ENCODE measurements at places on chromosomes 1 and 21.

GRCh38 chr1:210662291-210663050, 333.8 kb downstream of the HHAT start:
- no peak for DNase-seq

DNA sequence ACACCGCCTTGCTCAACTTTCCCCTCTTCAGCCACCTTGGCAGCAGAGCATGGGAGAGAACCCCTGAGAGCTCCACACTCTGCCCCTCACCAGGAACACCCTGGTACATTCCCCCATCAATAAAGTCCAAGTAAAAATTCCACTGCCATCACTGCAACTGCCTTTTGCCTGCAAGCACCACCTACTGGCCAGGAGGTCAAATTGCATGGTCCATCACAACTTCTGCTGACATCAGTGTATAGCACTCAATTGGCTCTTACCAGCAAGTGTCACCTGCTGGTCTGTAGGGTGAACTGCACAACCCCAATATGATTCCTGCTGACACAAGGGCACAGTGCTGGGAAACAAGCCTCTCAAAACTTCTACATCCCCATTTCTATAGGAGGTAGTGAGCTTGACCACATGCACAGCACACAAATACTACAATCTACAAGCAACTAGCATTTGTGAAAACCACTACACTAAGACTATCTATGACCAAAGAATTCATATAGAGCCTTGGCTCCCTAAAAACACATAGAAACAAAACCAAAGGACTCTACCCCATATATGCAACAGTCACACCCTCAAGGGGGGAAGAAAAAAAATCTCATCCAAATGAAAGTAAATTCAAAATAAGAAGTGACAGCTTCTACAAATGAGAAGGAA, 69.2 kb downstream of the FASLG start:
- no peak for DNase-seq

DNA sequence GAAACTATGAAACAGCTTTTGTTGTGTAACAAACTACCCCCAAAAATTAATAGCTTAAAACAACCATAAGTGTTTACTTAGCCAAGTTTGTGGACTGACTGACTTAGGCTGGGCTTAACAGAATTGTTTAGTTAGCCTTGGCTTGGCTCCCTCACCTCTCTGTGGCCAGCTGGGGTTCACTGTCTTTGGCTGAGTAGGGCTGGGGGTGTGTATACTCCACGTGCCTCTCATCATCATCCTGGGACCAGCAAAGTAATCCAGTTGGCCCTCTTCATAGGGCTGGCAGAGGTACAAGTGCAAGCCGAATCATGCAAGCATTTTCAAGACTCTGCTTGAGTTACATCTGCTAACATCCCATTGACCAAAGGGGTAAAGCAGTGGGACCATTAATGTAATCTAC, 252.3 kb downstream of the BRINP2 start:
- DNase-seq = no peak

DNA sequence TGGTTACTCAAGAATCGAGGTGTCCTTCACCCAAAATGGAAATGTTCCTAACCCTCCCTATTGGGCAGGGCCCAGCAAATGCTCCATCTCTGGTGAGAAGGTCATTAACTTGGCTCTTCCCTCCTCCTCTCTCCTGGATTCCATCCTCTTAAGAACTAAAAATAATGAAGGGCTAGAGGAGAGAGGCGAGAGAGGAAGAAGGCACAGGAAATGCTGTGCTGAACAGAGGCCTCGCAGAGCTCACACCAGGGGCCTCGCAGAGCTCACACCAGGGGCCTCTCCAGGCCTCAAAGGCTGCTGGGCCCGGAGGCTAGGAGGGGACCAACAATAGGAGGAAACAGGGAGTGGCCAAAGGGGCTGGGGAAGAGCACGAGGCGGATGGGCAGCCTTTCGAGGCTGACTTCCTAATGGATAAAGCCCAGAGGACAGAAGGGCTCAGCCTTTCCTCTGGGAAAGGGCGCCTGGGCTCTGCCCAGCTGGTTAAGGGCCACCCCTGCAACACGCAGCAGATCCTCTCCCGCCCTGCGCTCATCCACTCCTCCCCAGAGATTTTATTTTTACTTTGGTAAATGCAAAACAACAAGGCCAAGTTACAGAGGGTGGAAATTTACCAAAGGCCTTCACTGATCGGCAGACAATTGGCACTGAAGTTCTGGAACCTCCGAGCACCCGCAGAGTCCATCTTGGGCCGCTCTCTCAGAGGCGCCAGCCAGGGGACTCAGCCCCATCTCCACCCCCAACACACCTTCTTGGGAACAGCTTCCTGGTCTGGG, 78.5 kb downstream of the ITPKB start:
- DNase-seq = no peak

DNA sequence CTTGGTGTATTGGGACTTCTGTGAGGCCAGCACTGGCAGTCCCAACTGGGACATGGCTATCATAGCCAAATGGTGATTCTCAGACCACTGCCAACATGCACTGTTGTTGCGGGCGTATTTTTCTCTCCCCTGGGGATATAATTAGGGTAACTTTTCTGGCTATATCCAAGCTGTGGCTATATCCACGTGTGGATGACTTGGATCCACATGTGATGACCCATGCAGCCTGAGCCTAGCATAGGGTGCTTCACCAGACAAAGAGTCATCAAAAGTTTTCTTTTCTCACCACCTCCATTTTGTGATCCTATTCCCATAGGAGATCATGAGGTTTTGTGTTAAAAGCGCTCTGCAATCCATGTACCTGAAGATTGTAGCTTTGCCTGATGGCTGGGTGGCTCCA, 51.2 kb upstream of the CSF3R start:
- DNase-seq = no peak

GRCh38 chr1:177487481-177487880, 316.7 kb downstream of the BRINP2 start:
- DNase-seq = no peak

DNA sequence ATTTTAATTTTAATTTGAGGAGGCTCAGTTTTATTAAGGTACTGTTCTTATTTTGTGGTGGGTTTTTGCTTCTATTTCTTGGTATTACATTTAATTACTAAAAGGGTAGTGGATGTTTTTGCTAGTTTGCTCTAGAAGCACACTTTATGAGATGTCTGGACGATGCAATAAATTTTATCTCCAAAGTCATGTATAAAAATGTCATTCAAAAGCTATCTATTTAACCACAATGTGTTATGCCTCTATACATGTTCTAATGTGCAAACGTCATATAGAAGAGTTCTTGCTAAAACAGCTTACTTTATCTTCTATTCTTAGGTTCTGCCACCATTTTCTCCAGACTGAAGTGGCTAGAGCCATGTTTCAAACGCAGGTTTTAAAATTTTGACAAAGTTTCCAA, 12.9 kb upstream of the MPC2 start:
- no peak for DNase-seq
